SW480 (cell line): ENCODE measurements at places on chromosomes 6 and 20.

DNA sequence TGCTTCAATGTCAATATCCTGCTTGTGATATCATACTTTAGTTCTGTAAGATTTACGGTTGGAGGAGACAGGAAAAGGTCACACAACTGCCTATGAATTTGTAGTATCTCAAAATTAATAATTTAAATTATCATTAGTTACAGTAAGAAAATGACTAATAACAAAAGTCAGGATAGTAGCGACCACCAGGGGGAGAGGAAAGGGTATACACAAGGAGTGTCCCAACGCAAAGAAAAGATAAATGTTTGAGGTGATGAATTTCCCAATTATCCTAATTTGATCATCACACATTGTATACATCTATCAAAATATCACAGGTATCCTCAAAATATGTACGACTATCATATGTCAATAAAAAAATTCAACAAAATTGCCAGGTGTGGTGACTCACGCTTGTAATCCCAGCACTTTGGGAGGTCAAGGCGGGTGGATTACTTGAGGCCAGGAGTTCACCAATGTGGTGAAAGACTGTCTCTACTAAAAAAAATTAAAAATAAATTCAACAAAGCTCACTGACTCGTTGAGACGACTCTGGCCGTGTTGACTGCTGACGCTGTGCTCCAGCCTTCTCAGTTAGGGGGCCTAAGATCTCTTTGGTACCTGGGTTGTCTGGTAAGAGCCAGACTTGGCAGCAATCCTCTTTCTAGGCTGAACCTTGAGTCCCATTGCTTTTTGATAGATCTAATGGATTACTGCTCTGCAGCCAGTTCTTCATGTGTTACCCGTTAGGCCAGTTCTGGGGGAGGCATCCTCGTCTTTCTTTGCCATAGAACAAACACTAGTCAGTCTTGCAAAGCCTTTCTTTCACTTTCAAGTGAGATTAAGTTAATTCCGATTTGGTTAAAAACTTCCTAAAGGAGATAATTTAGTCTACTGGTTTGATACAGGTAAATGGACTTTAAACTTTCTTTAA lies 9.0 kb upstream of the OVOL2 start:
- DNase-seq: no peak

DNA sequence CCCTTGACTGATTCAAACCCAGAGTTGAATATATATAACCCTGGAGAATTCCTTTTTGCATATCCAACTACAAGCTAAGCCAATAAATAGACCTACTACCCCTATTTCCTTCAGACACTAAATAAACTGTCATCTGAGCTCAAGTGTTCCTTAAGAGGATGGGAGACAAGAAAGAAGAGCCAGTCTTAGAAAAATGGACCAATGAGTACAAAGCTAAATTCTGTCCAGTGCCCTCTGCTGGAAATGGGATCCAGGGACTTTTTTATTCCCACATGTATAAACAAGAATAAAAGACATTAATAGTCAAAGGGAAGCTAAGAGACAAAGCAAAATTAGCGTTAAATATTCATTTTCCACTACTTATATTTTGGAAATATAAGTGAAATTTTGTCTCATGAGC lies 4.8 kb downstream of the PPP1R10 start:
- DNase-seq: no peak

DNA sequence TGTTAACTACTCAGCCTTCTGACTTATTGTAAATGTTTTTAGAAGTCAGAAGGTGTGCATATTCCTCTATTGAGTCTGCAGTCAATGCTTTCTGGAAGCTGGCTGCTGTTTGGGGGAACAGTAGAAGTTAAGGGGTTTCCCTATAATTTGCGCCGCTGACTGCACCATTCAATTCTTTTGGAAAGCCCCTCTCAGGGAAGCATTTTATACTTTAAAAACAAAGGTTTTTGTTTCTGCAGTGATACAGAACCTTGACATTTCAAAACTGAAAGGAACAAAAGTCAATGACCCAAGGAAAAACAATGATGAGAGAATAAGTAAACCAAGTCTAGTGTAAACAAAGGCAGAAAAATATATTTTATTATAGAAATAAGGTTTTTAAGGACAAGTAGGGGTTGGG lies 120.8 kb upstream of the TNFAIP3 start:
- DNase-seq: no peak

GRCh38 chr6:44263354-44264100 lies 1.8 kb downstream of the NFKBIE start:
- no peak for DNase-seq

DNA sequence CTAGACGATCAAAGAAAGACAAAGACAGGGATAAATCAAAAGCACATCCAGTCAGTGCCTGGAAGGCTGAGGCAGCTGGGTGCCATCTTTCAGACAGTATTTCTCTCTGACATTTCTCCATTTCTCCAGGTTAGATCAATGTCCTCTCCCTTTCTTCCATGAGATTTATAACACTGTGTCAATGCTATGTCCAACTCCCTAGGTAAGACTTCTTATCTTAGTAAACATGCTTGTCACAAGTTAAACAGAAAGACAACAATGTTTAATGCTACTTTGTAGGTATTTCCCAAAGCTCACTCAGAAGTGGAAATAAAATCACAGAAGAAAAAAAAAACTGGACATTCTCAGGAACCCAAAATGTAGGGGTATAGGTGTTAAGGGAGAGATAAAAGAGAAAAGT lies 113.9 kb downstream of the GPR63 start:
- no peak for DNase-seq

GRCh38 chr6:133553652-133554051 lies 312.5 kb downstream of the EYA4 start:
- DNase-seq: peak; percentile 43

DNA sequence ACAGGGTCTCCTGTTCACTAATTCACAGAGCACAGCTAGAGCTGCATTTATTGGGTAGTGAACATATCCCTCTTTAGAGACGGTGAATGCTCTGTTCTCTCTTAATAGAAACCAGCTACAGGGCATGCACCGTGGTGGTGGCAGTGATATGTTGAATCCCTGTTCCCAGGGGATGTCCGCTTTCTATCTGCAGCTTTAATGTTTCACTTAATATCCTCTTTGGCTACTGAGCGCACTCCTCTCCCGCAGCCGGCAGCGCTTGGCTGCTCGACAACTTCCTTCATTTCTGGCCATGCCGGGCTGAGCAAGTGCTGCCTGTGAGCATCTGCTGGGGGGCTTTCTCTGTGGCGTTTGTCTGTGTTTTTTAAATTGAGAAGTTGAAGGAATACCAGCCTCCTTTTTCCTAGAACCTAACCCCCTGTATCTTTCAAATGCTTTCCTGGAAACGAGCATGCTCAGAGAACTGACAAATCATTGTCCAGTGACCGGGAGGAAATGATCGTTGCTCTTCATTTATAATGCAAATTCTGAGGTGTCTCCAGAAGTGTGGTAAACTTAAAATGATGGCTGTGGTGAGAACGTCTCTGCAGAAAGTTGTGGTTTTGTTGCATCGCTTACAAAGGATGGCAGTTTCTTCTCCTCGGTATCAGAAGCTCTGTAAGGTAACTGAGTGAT lies 297.9 kb downstream of the UTRN start:
- no peak for DNase-seq

DNA sequence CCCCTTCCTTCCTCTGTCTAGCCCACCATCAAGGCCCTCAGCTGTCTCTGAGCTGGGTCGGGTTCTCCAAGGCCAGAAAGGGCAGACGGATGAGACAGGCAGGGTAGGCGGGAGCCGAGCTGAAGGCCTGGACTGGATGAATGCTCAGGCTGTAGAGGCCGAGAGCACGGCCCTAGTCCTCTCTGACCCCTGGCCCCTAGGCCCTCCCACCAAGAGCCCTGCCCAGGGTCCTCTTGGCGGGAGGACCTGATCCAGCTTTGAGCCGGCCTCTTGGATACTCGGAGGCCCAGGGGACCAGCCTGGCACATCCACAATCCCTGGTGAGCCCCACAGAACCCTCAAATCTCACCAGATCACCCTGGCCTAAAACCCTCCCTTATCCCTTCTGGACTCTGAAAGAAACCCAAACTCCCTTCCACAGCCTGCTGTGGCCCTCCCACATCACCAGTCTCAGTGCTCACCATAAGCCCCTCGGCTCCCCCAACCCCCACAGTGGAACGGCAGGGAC lies 8.2 kb downstream of the ADISSP start:
- DNase-seq: no peak

GRCh38 chr20:21516861-21517565 lies 3.1 kb upstream of the NKX2-2 start:
- DNase-seq: no peak

GRCh38 chr6:149045404-149045803 lies 272.1 kb upstream of the TAB2 start:
- DNase-seq: peak; percentile 21

GRCh38 chr20:17910828-17911294 lies 57.7 kb downstream of the SNX5 start:
- peak; percentile 67 for DNase-seq

DNA sequence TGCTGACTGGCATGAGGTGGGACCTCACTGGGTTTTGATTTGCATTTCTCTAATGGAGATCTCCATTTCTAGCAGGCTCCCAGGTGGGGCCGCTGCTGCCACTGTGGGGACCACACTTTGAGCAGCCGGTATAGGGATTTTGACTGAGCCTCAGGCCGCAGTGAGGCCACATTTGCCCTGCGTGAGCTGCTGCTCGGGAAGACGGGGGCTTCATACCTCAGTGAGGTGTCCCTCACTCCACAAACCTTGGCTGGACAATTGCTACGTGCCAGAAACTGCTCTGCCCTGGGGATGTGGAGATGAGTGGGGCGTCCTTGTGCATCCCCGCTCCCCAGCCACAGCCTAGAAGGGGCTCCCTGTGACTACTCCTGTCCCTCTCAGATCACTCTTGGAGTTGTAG lies 134.3 kb downstream of the ANKRD60 start:
- no peak for DNase-seq
